Activated naive CD8-positive, alpha-beta T cell treated with anti-CD3 and anti-CD28 coated beads, Interleukin-2, amount 10 ng/mL, durations not matched to agents 7 days and 5 days (primary cell): ENCODE measurements at places on chromosomes 11 and 22. TPM values are rescaled to one million over a fixed set of nuclear protein-coding genes. Genes with fewer than 3 reads are reported as not detected.

FDX1 gene
- total RNA-seq: 10.5 TPM

PPFIBP2 gene
- total RNA-seq: 19.9 TPM

LINC01488 gene
- not detected for total RNA-seq

CATSPER1 gene
- not detected for total RNA-seq

TIGD3 gene
- 1.2 TPM for total RNA-seq

SNRPD3 gene
- total RNA-seq: 110 TPM

ALDH3B2 gene
- total RNA-seq: not detected

MOV10L1 gene
- not detected for total RNA-seq

ANO9 gene
- total RNA-seq: 115 TPM

C1QTNF4 gene
- total RNA-seq: 0.47 TPM

OR51B5 gene
- not detected for total RNA-seq

PLAAT5 gene
- total RNA-seq: 0.43 TPM

SYCE3 gene
- total RNA-seq: 0.79 TPM

CNIH2 gene
- 2.7 TPM for total RNA-seq

TRIM5 gene
- total RNA-seq: 33.1 TPM

OR2AG2 gene
- not detected for total RNA-seq

DNA sequence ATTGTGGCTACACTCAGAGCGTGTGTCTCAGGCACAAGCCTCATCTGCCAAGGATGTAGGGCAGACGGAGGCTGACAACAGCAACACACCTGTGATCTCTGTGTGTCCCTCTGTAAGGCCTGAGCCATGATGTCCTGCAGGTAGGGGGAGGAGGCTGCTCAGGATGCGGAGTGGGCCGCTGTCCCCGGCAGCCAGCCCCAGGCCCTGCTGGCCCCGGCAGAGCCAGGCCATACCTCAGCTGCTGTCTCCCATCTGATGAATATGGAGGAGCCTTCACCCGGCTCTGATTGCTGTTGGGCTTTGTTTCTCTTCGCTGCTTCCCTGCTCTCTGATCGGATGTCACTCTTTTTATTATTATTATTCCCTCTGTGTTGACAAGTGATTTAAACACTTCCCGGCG is 83.6 kb upstream of the NCAM1 start:
- no peak for DNase-seq

GRCh38 chr11:78688460-78688859 is 113.8 kb upstream of the NARS2 start:
- no peak for DNase-seq

- DNase-seq: peak; percentile 56
These were observed 91.8 kb upstream of the CD44 start for GRCh38 chr11:35047179-35047578.

DNA sequence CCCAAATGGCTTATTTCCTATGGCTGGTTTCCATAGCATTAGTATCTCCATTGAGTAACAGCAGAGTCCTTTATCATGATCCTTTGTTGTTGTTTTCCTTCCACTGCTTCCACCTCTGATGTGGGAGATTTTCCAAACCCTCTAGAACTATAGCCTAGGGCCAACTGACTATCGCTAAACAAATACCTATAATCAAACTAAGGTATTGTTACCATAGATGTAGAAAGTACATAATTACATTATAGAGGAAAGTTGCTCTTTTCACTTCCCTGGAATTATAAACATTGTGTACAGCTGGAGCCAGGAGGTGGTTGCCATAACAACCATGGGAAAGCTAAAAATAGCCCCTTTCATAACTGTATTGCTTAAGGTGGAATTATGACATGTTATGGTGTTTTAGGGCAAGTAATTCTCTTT is 47.0 kb upstream of the ALKBH3 start:
- no peak for DNase-seq

DNA sequence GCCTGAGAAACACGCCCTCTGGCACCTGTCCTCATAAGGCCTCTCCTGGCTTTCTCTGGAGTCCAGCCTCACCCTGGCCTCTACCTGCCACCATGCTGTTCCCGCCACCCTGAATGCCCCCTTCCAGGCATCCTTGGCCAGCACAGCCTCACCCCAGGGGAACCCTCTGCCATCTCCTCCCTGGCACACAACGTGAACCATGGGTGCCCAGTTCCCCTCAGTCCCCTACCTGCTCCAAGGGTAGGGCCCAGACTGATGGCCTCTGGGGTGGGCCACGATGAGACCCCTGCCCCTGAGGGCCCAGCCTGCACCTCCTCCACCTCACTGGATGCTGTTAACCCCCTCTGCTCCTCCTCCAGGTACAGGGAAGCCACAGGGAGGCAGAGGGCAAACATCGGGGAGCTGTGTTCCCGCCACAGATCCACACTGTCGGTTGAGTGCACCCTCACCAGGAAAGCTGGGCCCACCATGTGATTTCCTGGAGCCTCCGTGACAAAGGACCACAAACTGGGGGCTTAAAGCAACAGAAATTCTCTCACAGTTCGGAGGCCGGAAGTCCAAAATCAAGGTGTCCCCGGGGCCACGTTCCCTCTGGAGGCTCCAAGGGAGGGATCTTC is 169.6 kb downstream of the BRD1 start:
- no peak for DNase-seq

DNA sequence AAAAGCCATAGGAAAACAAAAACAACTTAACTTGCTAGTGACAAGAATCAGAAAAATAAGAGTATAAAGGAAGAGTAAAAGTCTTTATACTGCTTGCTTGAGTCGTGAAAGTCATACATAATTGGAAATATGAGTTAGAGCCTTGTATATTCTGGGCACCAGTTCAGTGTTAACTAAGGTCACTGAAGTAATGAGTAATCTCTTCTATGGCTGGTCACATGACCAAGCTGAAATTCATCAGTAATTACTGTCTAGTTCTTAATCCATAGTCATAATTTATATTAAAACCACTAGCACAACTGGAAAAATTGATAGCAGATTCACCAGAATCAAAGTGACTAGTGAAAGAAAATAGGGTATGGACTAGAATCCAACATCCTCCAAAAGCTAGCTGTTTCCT is 84.4 kb upstream of the SLC5A12 start:
- DNase-seq: no peak

GRCh38 chr11:1868636-1869291 is 15.9 kb downstream of the LSP1 start:
- no peak for DNase-seq

DNA sequence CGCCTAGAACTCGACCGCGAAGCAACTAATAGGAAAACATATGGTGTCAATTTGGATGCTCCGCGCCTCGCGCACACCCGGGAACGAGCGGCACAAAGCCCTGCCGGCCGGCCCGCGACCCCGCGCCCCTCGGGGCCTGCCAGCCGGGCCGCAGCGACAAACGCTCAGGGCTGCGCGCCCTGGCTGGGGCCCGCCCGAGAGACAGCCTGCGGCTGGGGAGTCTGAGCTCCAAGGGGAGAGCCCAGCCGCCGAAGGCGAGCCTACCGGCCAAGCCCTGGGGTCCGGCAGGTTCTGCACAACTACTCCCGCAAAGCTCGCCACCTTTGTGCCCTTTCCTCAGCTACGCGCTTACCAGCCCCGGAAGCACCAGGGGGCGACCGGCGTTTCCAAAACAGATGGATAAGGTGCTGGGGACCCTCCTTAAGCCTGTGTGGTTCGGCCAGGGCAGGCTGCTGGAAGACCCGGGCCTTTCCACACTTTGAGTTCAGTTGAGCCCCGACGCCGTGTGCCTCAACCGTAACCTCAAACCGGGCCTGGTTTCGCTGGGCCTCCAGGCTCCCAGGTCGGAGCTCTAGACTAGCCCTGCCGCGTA is 6.0 kb downstream of the PAX6 start:
- no peak for DNase-seq

- no peak for DNase-seq
These were observed 169.6 kb downstream of the MAML2 start for GRCh38 chr11:96173422-96173821.

DNA sequence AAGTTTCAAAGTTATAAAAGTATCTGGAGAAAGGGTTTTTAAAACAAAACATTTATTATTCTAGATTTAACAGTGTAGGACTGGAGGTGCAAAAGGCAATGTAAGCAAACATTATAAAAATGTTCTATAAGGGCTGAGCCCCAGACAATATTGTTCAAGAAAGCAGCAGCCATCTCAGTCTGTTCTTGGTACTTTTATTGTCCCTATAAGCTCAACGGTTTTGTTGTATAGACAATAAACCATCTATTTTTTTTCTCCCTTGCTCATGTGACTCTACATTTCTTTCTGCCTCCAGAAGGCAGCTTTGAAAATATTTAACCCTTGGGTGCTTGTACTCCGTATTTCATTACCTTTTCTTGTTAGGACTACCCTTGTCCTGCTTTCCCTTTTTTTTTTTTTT is 25.2 kb upstream of the NXPE2 start:
- no peak for DNase-seq

GRCh38 chr11:24589064-24589463 is 92.2 kb downstream of the LUZP2 start:
- DNase-seq: no peak

GRCh38 chr11:23021287-23021863 is 161.1 kb upstream of the CCDC179 start:
- DNase-seq: no peak

DNA sequence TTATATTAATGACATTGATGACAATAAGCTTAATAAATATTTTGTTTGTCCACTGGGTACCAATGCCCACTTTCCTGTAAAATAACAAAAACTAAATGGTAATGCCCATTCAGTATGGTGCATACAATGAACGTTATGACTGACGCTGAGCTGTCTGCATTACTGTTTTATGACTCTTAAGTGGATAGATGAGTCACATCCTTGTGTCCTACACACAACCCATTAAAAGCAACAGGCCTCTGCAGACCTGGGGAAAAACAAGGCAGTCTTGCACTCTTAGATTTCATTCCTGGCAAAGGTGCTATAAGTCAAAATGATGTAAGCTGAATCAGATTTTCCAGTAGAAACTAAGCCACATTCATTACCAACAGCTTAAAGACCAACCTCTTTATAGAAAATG is 176.3 kb upstream of the TMEM45B start:
- DNase-seq: no peak

DNA sequence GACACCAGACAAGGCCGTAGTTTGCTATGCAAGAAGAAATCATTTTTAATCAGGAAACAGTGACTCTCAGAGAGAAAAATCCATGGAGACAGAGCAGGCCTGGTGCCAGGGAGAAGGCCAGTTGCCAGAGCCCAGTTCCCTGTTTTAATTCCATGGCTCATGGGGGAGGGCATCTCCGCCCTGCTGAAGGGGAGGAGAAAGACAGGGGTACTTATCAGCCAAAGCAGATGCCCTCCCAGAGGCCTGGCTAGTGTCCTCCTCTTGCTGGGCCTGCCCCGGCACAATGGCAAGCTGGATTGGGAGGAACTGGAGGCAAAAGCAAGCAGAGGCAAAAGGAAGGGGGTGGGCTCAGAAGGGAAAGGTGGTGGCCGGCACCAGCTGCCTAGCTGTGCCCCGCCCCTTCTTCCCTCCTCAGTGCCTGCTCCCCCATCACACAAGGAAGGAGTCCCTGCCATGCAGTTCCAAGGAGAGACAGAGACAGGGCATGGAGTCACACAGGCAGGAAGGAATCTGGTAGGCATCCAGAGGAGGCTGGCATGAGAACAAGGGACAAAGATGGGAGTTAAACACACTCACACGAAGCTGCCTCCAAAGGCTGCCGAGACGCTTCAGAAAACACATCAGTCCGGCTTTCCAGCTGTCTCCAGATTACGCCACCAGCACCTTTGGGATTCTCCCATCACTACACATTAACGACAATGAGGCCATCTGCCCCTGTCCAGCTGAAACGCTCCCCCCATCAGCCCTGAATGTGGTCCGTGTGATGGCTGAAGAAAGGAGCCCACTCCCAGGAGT is 591.8 kb downstream of the BUD13 start:
- DNase-seq: no peak

- no peak for DNase-seq
These were observed 13.7 kb downstream of the NARS2 start for GRCh38 chr11:78560826-78561484.

- DNase-seq: no peak
These were observed 2.2 kb downstream of the CPT1B start for GRCh38 chr22:50576070-50576469.

GRCh38 chr11:130546901-130547694 is 98.7 kb downstream of the ADAMTS15 start:
- no peak for DNase-seq

GRCh38 chr11:69640995-69641581 is at the start of gene CCND1:
Gene CCND1 (plus strand): TSS chr11:69641156. CDS start chr11:69641314, 158 bp downstream.
- DNase-seq: peak; percentile 47

DNA sequence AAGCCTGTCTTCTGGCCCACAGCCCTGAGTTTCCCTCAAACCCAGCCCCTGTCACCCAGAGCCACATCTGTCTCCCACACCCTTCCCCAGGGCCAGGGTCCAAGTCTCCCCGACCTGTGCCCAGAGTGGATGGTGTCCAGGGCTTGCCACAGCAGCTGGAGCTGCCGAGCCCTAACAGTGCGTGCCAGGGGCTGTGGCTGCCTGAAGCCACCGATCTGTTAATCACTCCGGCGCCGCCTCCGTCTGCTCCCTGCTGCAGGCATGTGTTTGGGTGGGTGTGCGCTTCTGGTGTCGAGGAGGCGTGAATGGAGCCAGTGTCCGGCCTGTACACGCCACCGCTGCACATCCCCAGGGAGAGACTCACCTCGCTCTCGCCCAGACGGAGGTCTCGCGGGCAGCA is 26.1 kb downstream of the SHISAL1 start:
- DNase-seq: no peak

DNA sequence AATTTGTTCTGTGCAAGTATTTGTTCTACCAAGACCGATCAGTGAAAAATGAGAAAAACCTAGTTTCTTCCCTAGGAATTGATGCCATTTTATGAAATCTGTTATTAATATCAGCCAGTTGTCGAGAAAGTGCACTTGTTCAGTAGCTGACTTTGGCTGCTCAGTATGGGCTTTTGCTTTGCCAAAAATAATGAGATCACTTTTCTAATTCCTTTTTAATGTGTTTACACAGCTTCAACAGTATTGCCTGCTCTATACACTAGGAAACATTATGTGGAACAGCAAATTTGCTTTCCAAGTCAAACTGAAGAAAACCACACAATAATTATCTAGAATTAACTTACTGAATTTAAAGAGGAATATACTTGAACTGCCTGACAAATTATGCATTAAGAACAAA is 34.4 kb downstream of the SCUBE2 start:
- DNase-seq: no peak

- no peak for DNase-seq
These were observed 881.4 kb upstream of the CHORDC1 start for GRCh38 chr11:91104237-91104636.
